ENCODE measurements at places on chromosomes 7 and 10. TPM values are rescaled to one million over a fixed set of nuclear protein-coding genes. Genes with fewer than 3 reads are reported as not detected.

DNA sequence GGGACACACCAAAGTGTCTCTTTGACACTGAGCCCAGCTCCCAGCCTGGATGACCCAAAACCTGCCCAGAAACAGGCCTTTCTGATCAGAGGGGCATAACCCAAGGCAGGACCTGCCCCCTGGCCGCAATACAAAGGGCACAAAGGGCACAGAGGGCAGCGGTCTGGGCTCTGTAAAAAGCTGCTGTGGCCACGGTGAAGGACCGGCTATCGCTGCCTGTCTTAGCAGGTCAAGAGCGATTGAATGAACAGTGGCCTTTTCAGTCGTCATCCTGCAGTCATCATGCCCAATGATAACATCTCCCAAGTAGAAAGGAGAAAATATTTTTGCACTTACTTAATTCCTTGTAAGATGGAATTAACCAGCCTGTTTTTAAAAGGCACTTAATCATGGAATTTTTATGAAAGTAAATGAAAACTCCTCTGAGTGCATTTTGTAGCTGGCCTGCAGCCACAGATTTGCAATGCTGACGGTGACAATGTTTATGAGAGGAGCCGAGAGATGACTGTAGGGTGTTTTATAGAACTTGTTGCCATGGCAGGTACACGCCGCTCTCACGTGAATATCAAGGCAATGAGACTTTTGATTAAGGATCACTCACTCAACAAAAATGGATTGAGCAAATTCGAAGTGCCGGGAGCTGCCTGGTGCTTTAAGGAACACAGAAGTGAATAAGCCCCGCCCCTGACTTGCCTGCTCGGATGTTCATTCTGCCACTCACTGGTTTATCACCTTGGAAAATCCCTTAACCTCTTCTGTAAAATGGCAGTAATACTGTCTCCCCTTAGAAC is 47.3 kb upstream of the BHLHA15 start:
- DNase-seq = no peak
- H3K27ac ChIP-seq = no peak overlapping the region
- no peak overlapping the region for H3K4me3 ChIP-seq
- no peaks in the 10 kb centered on the region for H3K27me3 ChIP-seq

DNA sequence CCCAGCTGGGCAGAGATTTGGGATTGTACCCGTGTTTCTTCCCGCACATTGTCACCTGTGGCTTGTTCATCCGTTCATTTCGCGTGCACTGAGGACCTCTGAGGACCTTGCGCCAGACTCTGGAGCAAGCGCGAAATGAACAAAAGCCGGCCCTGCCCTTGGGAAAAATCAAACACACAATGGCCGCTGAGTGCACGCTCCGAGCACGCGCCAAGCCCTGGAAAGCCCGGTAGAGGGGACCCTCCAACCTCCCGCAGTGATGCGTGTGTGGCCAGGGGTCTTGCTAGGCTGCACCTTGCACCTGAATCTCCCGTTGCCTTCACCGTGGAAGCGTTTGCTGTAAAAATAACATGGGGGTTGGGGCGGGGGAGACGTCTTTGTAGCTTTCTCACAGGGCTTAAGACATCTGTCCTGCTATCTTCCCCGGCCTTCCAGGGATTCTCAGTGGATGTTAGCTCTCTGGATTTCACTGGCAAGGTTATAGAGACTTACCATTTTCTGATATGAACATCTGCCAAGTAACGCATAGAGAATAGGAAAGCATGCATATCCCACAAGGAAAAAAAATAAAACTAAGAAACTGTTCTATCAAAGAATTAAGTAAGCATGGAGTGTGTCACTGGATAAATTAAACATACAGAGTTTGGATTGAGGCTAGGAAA is 37.3 kb downstream of the ZNF777 start:
- no peak for DNase-seq
- peak overlapping the region; percentile 77 for H3K4me3 ChIP-seq
- H3K27me3 ChIP-seq = no peaks in the 10 kb centered on the region
- peaks cover 4% of the 10 kb centered on the region for H3K4me1 ChIP-seq
- H3K36me3 ChIP-seq = no peaks in the 10 kb centered on the region

- peaks cover 7% of the 10 kb centered on the region for H3K27me3 ChIP-seq
- H3K4me1 ChIP-seq = no peaks in the 10 kb centered on the region
- H3K36me3 ChIP-seq = no peaks in the 10 kb centered on the region
- no peak overlapping the region for H3K27ac ChIP-seq
- DNase-seq = no peak
Observed at GRCh38 chr10:86121200-86121599, 245.4 kb downstream of the GRID1 start.

DNA sequence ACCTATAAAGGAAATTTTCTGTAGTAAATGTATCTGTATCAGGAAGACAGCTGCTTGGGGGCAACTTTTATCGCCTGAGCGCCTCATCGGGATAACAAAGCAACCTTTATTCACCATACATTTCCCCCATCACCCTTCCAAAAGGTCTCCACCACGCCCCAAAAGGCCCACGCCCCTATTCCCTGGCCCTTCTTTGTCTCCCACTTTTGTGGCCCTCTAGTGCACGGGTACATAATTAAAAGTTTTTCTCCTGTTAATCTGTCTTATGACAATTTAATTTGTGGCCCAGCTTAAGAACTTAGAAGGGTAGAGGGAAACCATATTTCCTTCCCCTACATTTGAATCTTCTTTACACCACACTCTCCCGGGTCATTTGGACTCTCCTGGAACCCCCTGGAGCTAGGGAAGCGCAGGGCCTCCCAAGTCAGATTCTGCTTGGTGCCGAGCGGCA is 625 bp downstream of the RP9 start:
- no peak for DNase-seq
- peak overlapping the region; percentile 66 for H3K27ac ChIP-seq
- peak overlapping the region; percentile 92 for H3K4me3 ChIP-seq
- peaks cover 3% of the 10 kb centered on the region for H3K36me3 ChIP-seq

DNA sequence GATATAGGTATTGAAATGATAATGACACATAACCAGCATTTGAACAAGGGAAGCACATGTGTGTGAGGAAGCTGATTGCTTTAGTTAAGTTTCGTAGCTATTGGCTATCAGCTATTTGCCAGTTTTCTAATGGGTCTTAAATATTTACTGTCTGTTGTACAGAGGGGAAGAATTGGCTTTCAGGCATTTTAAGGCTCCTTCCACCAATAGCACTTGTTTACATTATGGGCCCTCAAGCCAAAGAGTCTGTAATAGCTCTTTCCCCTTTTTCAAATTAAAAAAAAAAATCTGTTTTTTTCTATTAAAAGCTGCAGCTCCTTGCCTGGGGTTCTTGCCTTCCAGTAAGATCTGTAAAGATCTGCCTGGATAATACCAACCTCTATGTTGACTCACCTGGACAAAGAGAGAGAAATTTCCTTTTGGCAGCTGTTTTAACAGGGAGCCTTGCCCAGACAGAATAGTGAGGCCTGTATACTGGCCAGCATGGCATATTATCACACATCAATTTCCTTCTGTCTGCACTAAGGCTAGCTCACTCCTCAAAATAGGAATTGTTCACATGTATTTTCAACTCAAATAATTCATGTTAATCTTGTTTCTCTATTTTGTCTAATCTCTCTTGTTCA is 104.7 kb upstream of the LRGUK start:
- no peaks in the 10 kb centered on the region for H3K27me3 ChIP-seq
- no peaks in the 10 kb centered on the region for H3K36me3 ChIP-seq
- no peak for DNase-seq
- H3K4me3 ChIP-seq = no peak overlapping the region
- no peak overlapping the region for H3K27ac ChIP-seq

DNA sequence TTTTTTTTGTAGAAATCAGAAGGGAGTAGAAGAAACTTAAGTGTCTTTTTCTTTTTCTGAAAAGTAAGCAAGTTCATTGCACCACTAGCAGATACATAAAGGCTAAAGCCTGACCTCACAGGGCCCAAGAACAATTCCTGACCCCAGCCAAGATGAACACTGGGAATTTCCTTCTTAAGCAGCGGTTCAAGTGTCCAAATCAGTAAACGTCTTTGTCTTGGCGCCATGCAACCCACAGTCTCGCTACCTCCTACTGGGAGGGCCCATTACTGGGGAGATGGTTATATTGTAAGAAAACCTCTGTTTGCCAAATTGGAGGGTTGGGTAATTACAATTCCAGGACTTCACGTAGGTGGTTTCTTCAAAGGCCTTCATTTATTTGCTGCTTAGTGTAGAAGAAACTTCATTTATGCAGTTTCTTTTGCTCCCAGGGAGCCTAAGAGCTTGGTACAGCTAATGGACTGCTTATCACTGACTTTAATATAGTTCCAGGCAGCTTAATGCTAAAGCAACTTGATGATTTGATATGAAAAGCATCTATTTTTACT is 58.3 kb upstream of the ADRB1 start:
- H3K4me3 ChIP-seq = no peak overlapping the region
- H3K27ac ChIP-seq = no peak overlapping the region
- peaks cover 2% of the 10 kb centered on the region for H3K4me1 ChIP-seq
- no peaks in the 10 kb centered on the region for H3K36me3 ChIP-seq

DNA sequence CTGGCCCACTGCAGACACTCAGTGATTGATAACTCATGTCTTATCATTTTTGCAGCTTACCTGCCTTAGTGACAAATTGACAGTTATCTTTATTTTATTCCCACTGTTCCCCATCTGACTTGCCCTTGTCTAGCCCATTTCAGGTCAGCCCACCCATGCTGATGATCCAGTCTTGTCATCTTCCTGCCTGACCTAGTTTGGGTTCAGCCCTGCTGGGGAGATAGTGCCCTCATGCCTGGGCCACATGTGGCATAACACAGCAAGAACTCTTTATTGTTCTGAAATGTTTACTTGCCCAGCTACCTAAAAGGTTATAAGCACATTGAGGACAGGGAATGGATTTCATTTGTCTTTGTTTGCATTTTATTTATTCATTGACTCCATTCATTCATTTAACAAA is 75.6 kb downstream of the ENTPD1 start:
- peaks cover 2% of the 10 kb centered on the region for H3K36me3 ChIP-seq
- H3K4me1 ChIP-seq = peaks cover 16% of the 10 kb centered on the region
- no peak overlapping the region for H3K4me3 ChIP-seq
- no peak for DNase-seq
- peak overlapping the region; percentile 88 for H3K27ac ChIP-seq

DNA sequence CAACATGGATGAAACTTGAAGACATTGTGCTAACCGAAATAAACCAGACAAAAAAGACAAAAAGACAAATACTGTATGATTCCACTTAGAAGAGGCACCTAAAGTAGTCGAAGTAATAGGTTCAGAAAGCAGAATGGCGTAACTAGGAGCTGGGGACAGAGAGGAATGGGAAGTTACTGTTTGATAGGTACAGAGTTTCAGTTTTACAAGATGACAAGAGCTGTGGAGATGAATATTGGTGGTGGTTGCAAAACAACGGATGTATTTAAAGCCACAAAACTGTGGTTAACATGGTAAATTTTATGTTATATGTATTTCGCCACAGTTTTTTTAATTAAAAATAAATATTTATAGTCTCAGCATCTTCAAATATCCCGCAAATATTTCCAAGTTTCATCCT is 64.1 kb upstream of the DIP2C start:
- no peaks in the 10 kb centered on the region for H3K36me3 ChIP-seq
- H3K27ac ChIP-seq = no peak overlapping the region
- no peaks in the 10 kb centered on the region for H3K27me3 ChIP-seq
- no peak for DNase-seq
- no peak overlapping the region for H3K4me3 ChIP-seq
- H3K4me1 ChIP-seq = peaks cover 3% of the 10 kb centered on the region

DNA sequence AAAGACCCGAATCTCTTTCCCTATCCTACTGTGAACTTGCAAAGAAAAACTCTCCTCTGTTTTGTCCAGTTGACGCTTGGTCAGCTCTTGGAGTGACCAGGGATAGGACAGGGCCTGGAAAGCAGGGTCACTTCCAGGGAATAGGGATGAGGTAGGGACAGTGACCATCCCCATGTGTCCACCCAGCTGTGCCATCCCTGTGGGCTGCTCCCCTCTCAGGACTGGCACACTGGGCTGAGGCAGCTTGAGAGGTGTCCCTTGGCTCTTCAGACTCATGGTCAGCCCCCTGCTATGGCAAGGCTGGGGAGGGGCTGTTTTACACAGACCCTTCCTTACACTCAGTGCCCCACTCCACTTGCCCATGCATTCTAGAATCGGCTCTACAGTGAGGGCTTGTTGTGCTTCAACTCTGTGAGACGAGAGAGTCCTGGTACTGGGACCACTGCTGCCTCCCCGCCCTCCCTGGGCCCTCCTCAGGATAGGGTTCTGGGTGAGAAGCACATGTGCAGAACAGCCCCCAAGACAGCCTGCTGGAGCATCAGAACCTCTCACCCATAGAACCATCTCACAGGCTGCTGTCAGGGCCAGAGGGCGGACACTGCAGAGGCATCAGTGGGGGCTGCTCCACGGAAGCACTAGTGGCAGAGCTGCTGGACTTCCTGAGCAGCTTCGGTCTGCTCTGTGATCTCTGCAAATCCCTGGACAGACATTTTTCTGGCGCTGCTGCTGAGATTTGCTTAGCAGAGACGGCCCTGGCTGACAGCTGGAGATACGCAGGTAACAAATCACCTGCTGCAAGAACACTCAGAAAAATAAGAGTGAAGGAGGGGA is 202.8 kb upstream of the CXCL12 start:
- H3K27me3 ChIP-seq = peaks cover 4% of the 10 kb centered on the region
- H3K27ac ChIP-seq = no peak overlapping the region
- no peaks in the 10 kb centered on the region for H3K4me1 ChIP-seq
- no peak for DNase-seq
- no peak overlapping the region for H3K4me3 ChIP-seq

DNA sequence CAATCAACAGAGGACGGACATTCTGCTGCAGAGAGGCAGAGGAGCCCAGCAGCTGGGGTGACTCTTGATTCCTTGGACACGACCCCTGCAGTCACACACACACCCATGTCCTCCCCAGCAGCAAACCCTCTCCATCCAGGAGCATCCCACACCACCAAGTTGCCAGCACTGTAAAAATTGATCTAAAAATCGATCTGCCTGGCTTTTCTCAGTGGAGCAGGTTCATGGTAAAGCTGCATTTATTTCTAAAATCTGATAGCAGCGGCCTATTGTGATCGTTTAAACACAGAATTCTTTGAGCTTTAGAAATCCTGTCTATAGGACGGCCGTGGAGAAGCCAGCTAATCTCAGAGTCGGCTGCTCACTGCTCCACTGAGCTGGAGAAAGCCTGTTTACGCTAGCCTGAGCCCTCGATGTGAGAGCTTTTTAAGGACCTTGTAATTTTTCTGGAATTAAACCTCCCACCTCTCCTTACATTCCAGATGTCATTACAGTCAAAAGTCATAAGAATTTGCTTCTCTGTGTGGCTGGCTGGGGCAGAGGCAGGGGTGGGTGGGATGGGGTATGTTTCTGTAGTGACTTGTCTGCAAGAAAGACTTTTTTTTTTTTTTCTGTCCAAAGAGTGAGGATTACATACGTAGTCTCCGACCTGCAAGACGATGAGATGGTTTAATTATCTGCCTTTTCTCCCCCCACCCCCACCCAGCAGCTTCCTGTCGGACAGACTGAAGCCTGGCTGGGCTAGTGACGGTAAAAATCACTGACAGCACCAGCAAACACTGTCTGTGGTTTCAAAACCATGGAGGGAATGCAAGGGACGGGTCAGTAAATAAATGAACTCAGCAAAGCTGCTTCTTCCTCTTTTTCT is 31.6 kb downstream of the TRIM8 start:
- H3K4me1 ChIP-seq = peaks cover 30% of the 10 kb centered on the region
- no peaks in the 10 kb centered on the region for H3K36me3 ChIP-seq
- H3K4me3 ChIP-seq = peak overlapping the region; percentile 31
- no peak for DNase-seq
- H3K27me3 ChIP-seq = no peaks in the 10 kb centered on the region
- H3K27ac ChIP-seq = peak overlapping the region; percentile 95

POLR2J3 gene
- 102 TPM for total RNA-seq

PIP gene
- not detected for total RNA-seq

CLRN3 gene
- not detected for total RNA-seq

RBM17 gene
- total RNA-seq = 146 TPM

ANLN gene
- total RNA-seq = 0.39 TPM

MRC1 gene
- 0.39 TPM for total RNA-seq

CBLL1 gene
- total RNA-seq = 85.3 TPM

Data from T-helper 17 cell (primary cell).